ENCODE measurements at places on chromosomes 7 and 10.

- H3K36me3 ChIP-seq: no peaks in the 10 kb centered on the region
- H3K27ac ChIP-seq: no peak overlapping the region
- H3K27me3 ChIP-seq: peaks cover 6% of the 10 kb centered on the region
- peaks cover 5% of the 10 kb centered on the region for H3K4me1 ChIP-seq
- DNase-seq: no peak
- no peak overlapping the region for H3K4me3 ChIP-seq
These were observed 25.4 kb upstream of the MRC1 start for GRCh38 chr10:17783751-17784150.

DNA sequence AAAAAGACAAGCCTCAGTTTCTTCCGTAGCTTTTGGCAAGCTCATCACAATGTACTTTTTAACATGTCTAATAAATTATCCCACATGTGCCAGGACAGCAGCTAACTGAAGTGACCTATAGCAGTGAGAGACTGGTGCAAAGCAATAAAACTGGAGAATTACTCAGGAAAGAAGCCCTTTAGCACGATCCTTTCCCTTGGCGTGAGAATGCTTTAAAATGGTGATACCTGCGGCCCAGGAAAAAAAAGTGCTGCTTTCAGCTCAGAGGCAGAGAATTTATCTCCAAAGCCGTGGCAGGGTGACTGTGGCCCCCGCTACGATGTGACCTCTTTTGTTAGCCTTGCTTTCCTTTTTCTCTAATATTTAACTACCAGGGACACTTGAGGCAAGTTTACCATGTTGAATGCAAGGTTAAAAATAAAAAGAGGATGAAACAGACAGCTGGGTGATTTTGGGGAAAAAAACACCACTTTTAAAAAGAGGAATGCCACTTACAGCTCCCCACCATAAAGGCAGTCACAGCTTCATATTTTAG, 184.0 kb downstream of the FANK1 start:
- peak overlapping the region; percentile 58 for H3K4me3 ChIP-seq
- peaks cover 49% of the 10 kb centered on the region for H3K4me1 ChIP-seq
- peaks cover 4% of the 10 kb centered on the region for H3K27me3 ChIP-seq

GRCh38 chr10:105269689-105270088, 628.6 kb downstream of the SORCS3 start:
- no peak overlapping the region for H3K27ac ChIP-seq
- no peak overlapping the region for H3K4me3 ChIP-seq
- H3K4me1 ChIP-seq: no peaks in the 10 kb centered on the region
- H3K36me3 ChIP-seq: no peaks in the 10 kb centered on the region
- DNase-seq: no peak
- H3K27me3 ChIP-seq: peaks cover 4% of the 10 kb centered on the region

GRCh38 chr10:125091891-125092290, 68.5 kb downstream of the CTBP2 start:
- H3K27ac ChIP-seq: no peak overlapping the region
- H3K4me1 ChIP-seq: peaks cover 66% of the 10 kb centered on the region
- H3K4me3 ChIP-seq: no peak overlapping the region
- peaks cover 45% of the 10 kb centered on the region for H3K36me3 ChIP-seq

DNA sequence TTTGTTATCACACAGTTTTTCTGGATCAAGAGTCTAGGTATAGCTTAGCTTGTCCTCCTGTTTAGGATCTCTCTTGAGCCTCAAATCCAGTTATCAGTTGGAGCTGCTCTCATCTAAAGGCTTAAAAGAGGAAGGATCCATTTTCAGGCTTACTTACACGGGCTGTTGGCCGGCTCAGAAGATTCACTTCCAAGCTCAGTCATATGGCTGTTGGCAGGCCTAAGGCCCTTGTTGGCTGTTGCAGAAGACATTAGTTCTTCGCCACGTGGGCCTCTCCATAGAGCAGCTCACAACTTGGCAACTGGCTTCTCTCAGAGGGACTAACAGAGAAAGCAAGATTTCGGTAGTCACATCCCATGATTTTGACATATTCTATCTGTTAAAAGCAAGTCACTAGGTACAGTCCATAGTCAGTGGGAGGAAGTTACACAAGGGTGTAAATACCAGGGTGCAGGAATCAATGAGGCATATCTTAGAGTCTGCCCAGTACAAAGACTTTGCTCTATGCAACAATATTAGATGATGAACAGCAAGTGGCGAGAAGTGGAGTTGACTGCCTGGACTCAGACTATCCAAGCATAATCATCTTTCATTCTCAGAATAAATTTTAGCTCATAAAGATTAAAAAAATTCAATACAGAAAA, 280.1 kb upstream of the MBL2 start:
- no peaks in the 10 kb centered on the region for H3K4me1 ChIP-seq
- no peak for DNase-seq
- H3K4me3 ChIP-seq: no peak overlapping the region
- no peaks in the 10 kb centered on the region for H3K36me3 ChIP-seq
- H3K27ac ChIP-seq: no peak overlapping the region
- H3K27me3 ChIP-seq: no peaks in the 10 kb centered on the region

DNA sequence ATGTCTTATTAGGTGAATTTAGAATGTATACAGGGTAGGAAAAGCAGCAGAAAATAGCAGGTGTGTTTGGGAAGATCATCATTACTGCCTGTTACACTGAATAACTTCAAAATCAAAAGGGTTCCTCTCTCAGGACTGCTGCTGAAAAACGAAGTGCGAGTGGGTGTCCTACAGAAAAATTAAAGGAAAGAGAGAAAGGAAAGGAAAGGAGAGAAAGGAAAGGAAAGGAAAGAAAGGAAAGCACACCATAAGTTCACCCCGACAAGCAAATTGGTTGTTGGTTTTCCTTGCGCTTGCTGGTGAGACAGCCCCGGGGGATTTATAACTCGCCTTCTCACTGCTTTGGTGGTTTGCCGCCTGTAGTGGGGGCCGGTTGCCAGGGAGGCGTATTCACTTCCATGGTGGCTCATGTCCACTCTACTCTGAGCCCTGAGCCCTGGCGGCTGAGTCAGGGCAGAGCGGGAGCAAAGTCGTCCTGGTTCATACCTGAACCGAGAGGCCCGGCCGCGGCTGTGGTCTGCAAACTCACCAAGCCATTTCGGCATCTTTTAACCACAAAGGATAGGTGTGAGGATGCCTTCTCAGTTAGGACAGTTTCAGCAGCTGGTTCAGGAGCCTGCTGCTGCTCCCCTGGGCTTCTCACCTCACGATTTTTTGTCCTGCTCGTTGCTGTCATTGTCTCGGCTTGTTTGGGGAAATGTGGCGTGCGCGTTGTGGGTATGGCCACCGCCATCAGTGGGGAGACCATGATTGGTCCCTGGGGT, 26.1 kb downstream of the INPP5A start:
- H3K27me3 ChIP-seq: peaks cover 4% of the 10 kb centered on the region
- peaks cover 55% of the 10 kb centered on the region for H3K4me1 ChIP-seq
- no peak for DNase-seq

DNA sequence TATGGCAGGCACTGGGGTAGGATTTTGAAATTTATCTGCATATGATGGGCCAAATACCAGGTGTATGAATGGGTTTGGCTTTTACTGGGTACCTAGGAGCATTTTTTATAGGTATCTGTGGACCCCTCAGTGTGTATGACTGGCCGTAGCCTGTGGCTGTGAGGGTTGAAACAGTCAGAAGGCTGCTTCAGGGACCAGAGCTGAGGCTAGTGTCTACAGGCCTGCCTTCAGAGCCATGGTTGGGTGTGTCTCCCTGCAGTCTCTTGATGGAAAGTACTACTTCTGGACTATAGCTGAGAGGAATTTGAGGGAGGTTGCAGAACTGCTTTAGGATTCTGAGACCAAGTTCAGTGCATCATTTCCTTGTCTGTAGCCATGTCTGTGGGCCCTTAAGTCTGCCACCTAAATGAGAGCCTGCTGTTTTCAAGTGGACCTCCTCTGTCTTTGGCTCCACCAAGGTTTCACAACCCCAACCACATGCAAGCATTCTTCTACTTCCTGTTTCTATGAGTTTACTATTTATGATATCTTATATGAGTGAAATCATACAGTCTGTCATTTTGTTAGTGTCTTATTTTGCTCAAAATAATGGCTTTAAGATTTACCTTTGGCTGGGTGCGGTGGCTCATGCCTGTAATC, 19.9 kb upstream of the ZNF138 start:
- no peaks in the 10 kb centered on the region for H3K27me3 ChIP-seq
- no peak overlapping the region for H3K4me3 ChIP-seq

- H3K4me1 ChIP-seq: peaks cover 10% of the 10 kb centered on the region
- H3K4me3 ChIP-seq: no peak overlapping the region
- peaks cover 17% of the 10 kb centered on the region for H3K27me3 ChIP-seq
- H3K27ac ChIP-seq: no peak overlapping the region
- H3K36me3 ChIP-seq: peaks cover 29% of the 10 kb centered on the region
These were observed 9.0 kb upstream of the HKDC1 start for GRCh38 chr10:69211104-69211503.

DNA sequence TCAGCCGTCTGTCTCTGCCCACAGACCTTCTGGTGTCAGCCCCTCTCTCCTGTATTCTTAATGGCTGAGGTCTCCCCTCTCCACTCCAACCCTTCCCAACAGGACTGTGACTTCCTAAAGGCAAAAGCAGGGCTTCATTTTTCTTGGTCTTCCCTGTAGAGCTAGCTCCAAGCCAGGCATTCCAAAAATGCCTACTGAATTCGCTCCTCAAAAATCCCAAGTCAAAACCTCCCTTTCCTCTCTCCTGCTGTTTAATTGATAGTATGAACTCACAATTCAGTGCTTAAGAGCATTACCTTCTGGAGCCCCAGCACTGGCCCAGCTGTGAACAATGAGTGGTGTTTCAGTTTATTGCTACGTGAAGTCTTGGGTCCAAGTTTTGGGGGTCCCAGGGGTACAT, 628.4 kb downstream of the PARD3 start:
- peaks cover 94% of the 10 kb centered on the region for H3K4me1 ChIP-seq
- no peak for DNase-seq
- no peaks in the 10 kb centered on the region for H3K36me3 ChIP-seq
- H3K4me3 ChIP-seq: peak overlapping the region; percentile 57
- H3K27me3 ChIP-seq: no peaks in the 10 kb centered on the region
- H3K27ac ChIP-seq: peak overlapping the region; percentile 96

DNA sequence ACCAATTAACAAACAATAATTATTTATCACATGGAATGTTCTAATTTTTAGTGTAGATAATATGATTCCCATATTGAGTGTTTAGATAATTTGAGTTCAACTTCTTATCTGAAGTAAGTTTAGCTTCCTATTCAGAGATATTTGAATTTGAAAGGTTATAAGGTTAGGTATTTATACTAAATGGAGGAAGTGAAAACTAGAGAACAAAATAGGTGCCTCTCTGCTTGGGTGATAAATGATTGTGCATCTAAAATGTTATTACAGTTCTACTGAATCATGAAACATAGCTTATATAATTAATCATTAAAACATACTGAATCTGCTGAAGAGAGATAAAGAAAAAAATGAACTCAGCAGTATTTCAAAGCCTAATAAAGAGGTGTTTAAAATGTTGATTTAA, 1174.3 kb downstream of the XPNPEP1 start:
- H3K27me3 ChIP-seq: no peaks in the 10 kb centered on the region
- peaks cover 4% of the 10 kb centered on the region for H3K4me1 ChIP-seq
- no peak overlapping the region for H3K4me3 ChIP-seq
- no peaks in the 10 kb centered on the region for H3K36me3 ChIP-seq

GRCh38 chr10:8013006-8013405, 41.5 kb upstream of the GATA3 start:
- peaks cover 12% of the 10 kb centered on the region for H3K4me1 ChIP-seq
- no peak for DNase-seq
- H3K36me3 ChIP-seq: peaks cover 42% of the 10 kb centered on the region

GRCh38 chr10:133279326-133280226, 2.9 kb upstream of the ADAM8 start:
- peaks cover 19% of the 10 kb centered on the region for H3K36me3 ChIP-seq
- no peak for DNase-seq
- peaks cover 35% of the 10 kb centered on the region for H3K4me1 ChIP-seq
- H3K27me3 ChIP-seq: peaks cover 13% of the 10 kb centered on the region

GRCh38 chr10:127364034-127364433, 167.6 kb upstream of the INSYN2A start:
- peaks cover 8% of the 10 kb centered on the region for H3K27me3 ChIP-seq
- H3K36me3 ChIP-seq: peaks cover 13% of the 10 kb centered on the region
- H3K4me3 ChIP-seq: no peak overlapping the region
- DNase-seq: no peak
- H3K4me1 ChIP-seq: peaks cover 3% of the 10 kb centered on the region
